ENCODE measurements at places on chromosomes 4 and X.
A peak's percentile ranks its signal among the peaks of the same experiment; 100 is the strongest.

DNA sequence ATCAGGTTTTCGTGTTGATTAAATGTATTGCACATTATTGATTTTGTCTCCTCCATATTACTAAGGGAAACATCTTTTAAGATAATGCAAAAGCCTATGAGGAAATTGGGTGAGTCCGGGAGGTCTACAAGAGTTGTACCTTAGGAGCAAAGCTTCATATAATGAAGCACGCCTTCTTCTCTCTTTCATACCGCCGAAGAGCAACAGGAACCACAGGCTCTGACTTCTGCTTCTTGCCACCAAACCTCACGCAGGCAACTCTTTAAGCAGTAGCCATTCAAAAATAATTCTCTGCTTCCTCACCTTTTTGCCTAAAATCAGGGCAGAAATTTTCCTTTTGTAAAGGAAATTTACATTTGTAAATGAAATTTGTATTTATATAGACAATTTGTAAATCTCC, 139.6 kb downstream of the SPRY1 start:
- DNase-seq: no peak

- no peak for DNase-seq
Measured at GRCh38 chr4:17760626-17761025, 20.8 kb downstream of the FAM184B start.

DNA sequence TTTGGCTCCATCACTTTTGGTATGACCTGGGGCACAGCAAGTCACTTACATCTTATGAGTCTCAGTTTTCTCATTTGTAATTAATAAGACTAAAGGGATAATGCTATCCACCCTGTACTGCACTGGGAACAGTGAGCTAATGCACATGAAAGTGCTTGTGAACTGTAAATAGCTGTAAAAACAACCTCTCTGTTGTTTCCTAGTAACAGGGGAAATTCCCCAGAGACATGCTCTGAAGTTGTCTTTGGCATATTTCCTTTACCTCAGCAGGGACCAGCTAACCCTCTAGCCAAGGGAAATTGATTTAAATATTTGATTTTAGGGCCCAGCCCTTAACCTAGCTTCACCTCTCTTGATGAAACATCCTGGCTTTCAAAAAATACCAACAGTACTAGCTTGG, 6.1 kb upstream of the CYSLTR1 start:
- no peak for DNase-seq

DNA sequence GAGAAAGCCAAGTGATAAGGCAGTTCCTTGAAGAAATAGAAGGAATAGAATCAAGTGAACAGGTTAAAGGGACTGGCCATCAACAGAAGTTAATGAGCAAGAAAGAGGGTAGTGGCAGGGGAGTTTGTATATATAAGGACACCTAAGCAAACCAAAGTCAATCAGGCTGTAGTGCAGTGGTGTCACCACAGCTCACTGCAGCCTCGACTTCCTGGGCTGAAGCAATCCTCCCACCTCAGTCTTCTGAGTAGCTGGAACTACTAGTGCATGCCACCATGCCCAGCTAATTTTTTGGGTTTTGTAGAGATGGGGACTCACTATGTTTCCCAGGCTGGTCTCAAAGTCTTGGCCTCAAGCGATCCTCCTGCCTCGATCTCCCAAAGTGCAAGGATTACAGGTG, 15.9 kb downstream of the ACOT9 start:
- no peak for DNase-seq

- no peak for DNase-seq
Measured at GRCh38 chr4:18736551-18736950, 715.0 kb upstream of the LCORL start.

- peak; percentile 82 for DNase-seq
Measured at GRCh38 chrX:49155900-49156837, 6.4 kb upstream of the MAGIX start.

- no peak for DNase-seq
Measured at GRCh38 chrX:1466971-1467561, 14.4 kb upstream of the ASMTL start.

GRCh38 chrX:93673869-93674271, at the start of gene FAM133A:
Gene FAM133A, plus strand, starts transcription at chrX:93674206. Its CDS starts 35,214 bp downstream, at chrX:93709420.
- DNase-seq: no peak

DNA sequence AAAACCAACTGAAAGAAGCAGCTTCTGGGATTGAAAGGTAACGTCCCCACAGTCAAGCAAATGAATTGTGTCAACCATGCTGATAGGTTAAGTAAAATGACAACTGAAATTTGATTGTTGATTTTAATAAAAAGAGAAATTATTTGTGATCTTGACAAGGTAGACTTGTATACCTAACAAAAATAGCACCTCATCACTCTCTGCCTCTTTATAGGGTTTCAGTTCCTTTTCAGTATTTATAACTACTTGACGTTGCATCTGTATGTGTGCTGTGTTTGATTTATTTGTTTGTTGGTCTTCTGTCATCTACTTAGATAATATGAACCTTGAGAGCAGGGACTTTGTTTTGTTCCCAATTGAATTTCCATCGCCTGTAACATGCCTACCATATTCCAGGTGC, 7.9 kb upstream of the PPP3CA start:
- DNase-seq: no peak

DNA sequence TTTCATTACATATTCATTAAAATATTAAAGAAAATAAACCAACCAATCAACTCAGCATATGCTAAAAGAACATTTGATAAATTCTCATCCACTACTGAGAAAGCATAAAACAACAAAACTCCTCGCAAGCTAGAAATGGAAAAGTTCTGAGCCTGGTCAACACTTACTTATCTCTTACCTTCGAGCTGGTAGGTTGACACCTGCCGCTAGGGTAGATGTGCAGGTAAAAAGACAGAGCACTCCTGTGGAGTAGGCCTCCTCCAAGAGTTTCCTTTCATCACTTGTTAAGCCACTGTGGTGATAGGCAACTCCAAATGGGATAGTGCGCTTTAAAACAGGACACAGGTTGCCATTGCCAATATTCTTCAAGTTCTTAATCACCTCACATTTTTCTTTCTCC, 18.9 kb downstream of the HELQ start:
- DNase-seq: no peak

GRCh38 chrX:20433388-20433775, 166.7 kb upstream of the RPS6KA3 start:
- no peak for DNase-seq

- DNase-seq: no peak
Measured at GRCh38 chr4:100288811-100289529, 98.7 kb upstream of the DDIT4L start.

DNA sequence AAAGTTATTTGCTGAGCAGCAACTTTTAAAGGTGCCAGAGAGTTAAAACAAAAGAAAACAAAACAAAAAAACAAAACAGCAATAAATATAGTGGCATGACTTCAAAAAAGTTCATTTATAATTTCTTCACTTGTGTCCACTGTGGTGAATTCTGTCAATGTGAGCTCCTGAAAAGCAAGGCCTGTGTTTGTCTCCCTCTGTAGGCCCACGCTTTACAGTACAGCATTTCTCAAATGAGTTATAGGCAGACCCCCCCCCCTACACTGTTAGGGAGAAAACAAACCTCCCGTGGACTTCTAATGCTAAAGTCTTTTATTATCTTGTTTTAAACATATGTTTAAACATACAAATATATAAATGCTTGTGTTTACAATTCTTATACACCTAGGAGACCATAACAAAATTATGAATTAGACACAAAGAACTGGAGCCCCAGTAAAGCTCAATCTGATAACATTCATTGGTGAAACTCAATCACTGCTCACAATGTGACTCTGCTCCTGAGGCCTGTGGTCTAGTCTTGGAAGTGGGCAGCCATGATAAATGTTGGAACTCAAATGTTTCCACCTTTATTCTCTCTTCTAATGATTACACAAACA, 47.0 kb upstream of the SCOC start:
- no peak for DNase-seq

GRCh38 chrX:123993904-123994635, 32.6 kb downstream of the STAG2 start:
- no peak for DNase-seq

DNA sequence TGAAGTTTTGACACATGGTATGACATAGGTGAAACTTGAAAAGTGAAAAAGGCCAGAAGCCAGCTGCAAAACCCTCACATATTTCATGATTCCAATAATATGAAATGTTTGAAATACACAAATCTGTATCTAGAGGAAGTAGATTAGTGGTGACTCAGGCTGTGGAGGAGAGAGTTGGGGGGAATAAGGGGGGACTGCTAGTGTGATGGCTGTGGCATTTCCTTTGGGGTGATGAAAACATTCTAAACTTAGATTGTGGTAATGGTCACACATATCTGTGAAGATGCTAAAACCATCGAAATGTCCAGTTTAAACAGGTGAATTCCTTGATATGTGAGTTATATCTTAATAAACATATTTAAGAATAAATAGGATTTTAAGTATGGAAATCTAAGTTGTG, 343.5 kb upstream of the SFRP2 start:
- no peak for DNase-seq

DNA sequence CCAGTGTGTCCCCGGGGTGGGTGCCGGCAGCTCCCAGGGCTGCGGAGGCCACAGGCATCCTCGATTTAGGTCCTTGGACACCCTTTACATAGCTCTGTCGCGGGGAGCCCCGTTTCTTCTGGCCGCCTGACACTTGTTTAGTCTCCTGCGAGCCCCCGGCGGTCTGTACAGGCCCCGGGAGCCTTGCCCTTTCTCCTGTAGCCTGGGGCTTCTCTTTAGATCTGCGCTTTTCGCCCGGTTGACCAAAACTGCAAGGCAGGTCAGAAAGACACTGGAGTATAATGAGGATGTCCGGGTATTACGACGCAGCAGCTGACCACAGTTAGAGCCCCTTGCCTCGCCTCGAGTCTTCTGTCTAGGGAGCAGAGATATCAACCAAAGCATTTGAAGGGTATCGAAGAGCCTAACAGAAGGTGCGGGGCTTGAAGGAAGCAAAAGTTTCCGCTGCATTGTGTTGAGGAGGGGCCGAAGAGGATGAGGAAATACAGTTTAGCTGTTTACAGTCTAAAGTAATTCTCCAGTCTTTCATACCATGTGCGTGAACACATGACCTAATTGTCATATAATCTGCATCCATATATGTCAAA, 479 bp downstream of the BRCC3 start:
- no peak for DNase-seq

DNA sequence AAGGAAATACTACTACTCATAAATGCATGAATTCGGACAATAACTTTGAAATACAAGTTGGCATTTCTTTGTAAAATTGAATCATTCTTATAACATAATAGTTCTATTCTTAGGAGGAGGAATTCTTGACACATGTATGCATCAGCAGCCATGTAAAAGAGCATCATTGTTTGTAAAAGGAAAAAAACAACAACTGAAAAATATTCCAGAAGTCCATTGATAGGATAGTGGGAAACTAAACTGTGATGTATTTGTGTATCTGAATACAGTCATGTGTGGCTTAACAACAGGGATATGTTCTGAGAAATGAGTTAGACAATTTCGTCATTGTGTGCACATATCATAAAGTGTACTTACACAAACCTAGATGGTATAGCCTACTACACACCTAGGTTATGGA, 102.0 kb upstream of the SH3RF1 start:
- DNase-seq: no peak

GRCh38 chr4:176044589-176044951, 21.1 kb upstream of the WDR17 start:
- DNase-seq: no peak

DNA sequence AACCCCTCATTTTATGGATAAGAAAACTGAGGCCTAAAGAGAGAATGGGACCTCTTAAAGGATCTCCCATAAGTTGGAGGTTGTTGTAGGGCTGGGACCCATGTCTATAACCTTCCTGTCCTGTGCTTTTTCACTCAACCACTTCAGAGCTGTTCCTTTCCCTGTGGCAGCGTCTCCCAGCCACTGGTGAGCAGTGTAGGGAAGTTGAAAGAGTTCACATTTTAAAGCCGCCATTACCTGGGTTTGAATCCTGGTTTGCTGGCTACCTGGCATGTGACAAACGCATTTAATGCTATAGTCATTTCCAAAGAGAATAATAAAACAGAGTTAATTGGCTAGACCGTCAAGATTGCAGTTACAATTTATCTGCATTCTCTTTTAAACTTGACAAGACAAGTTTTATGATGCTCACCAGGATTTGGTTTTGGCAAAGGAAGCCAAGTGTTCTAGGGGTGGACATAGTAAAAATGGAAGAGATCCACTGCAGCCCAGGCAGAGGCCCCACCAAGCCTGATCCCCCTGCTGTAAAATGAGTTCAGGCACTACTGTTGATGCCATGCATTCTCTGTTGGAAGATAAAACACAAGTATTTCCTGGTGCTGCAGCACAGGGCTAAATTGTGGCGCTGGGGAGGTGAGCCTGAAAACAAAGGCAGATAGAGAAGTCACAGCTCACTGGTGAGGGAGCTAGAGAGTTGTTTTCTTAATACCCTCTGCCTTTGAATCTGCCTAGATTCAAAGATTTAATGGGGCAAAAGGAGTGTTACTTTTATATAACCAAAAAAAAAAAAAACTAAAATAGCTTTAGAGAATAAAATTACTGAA, 218.7 kb downstream of the NWD2 start:
- no peak for DNase-seq

GRCh38 chrX:38754102-38754790, 47.0 kb upstream of the MID1IP1 start:
- DNase-seq: peak; percentile 2

- DNase-seq: no peak
Measured at GRCh38 chrX:17603196-17603595, 134.1 kb upstream of the SCML1 start.

DNA sequence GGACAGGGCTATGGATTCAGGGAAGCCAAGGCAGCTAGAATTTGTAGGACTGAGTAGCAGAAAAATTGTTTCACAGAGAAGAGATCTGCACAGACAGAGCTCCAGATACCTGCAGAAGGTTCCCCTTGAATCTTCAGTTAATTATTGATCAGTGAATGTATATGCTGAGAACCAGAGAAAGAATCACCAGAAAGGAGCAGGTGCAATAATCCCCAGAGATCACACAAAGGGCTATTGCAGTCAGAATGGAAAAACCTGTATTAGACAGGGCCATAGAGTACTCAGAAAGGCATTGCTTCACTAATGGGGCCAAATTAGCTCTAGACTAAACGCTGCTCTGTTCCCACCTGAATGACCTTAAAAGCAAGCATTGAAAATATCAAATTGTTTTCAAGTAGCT, 35.5 kb upstream of the SMAD1 start:
- no peak for DNase-seq

DNA sequence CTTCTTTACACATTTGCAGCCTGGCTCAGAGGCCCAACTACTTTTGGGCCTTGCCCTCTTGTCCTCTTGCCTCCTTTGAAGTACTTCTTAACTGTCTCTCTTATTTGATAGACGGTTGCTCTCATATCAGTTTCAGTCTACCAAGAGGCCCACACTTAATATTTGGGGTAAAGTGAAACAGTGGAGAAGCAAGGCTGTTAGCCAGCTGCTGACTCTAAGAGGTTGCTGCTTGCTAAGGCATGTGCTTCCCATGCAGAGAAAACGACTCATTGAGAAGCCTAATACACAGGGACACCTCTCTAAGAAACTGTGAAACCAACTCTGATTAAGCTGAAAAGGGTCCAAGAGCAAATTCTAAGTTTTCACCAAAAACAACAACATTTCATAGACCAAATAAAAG, 94.6 kb downstream of the PPP3CA start:
- no peak for DNase-seq

DNA sequence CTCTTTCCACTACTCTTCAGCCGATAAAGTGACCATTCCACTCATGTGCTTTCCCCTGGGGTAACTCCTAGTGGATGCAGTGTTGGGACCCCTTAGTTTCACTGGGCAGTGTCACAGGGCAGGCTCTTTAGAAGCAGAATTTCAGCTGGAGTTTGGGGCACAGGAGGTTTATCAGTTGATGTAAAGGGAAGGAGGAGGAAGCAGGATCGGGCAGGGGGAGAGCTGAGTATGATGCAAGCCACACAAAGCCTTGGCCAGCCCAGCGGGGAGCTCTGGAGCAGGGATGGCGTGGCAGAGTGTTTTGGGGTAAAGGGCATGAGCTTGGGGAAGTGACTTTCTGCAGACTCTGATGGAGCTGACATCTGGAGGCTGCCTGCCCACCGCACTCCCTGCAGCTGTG, 19.3 kb downstream of the WDR13 start:
- no peak for DNase-seq
